ENCODE measurements at places on chromosomes 16 and 17.
A peak's percentile ranks its signal among the peaks of the same experiment; 100 is the strongest.

GRCh38 chr16:86016201-86016965, 117.4 kb downstream of the IRF8 start:
- DNase-seq, result peak; percentile 42

- DNase-seq, result no peak
Measured at GRCh38 chr17:65403626-65404025, 157.8 kb downstream of the AXIN2 start.

- DNase-seq, result no peak
Measured at GRCh38 chr17:54172985-54173316, 350.2 kb downstream of the KIF2B start.

GRCh38 chr17:9457005-9457404, 118.6 kb downstream of the STX8 start:
- no peak for DNase-seq

GRCh38 chr16:2278272-2278608, 10.3 kb upstream of the RNPS1 start:
- no peak for DNase-seq

DNA sequence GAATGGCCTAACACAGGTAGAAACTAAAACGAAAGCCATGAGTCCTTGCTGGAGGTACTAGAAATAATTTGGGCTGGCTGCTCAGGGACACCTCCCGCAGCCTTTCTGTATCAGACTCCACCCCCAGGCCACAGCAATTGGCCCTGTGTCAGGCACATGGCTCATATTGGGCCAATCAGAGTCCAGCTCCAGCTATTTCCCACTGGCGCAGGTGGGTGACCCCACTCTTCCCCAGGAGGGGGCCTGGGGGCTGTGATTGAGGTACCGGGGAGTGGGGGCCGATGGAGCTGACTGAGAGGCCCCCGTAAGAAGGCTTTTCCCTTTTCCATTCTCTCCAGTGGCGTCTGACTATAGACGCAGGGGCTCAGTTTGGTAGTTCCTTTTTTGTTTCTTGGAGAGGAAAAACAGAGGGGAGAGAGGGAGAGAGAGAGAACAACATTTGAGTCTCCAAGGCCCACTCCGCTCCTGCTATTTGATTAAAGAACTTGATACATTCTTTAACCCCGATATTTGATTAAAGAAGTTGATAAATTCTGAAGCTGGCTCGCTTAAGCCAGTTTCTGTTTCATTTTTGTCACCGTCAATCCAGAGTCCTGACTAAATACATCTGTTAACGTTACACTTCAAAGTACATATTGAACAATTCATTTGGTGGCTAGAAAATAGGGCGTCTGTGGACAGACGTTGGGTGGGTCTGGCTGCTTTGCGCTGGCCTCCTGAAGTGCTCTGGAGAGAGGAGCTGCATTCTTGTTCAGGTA, 26.3 kb downstream of the FOXL1 start:
- no peak for DNase-seq

- DNase-seq, result no peak
Measured at GRCh38 chr17:66379996-66380395, 77.6 kb downstream of the PRKCA start.

DNA sequence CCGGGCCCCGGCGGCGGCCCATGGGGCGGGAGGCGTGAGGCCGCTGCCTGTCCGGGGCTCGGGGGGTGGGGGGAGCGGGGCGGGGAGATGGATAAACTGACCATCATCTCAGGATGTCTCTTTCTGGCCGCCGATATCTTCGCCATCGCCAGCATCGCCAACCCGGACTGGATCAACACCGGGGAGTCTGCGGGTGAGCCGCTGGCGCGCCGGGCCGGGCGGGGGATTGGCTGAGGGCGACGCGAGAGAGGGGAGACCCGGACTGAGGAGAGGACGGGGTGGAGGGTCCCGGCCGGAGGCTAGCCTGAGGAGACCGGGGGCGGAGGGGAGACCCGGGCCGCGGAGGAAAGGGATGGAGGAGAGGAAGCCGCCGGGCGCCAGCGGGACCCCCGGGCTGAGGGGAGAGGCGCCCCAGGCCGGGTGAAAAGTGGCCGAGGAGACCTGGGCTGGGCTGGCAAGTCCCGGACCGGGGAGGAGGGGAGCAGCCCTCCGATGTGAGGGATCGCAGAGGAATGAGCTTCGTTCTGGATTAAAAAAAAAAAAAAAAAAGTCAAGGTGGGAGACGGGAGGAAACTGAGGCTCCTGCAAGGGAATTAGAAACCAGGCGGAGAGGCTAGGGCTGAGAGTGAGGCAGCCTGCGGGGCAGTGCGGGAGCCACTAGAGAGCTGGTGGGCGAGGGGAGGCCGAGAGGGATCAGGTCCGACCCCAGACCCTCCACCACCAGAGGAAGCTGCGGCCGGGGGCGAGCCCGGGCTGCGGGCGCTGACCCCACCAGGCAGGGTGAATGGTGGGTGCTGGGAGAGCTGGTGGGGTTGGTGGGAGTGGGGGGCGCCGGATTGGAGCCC, 526 bp downstream of the MOSMO start:
- DNase-seq, result peak; percentile 40

DNA sequence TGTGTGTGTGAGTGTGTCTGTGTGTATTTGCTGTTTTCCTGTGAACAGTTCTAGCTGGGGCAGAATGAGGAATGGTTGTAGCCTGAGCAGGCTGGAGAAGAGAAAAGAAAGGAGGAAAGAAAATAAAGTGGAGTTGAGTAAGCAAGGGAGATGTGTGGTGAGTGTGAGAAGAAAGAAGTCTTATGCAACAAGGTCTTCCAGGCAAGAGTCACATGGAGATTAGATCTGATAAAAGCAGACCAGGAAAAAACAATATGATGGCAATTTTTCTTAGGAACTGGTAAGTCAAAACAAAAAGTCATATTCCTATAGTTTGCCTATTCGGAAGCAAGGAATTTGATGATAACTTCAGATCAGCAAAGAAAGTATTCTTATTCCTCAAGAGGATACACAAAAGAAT, 125.0 kb downstream of the HS3ST3A1 start:
- DNase-seq, result no peak

GRCh38 chr17:36523113-36523512, 11.6 kb downstream of the MYO19 start:
- no peak for DNase-seq

DNA sequence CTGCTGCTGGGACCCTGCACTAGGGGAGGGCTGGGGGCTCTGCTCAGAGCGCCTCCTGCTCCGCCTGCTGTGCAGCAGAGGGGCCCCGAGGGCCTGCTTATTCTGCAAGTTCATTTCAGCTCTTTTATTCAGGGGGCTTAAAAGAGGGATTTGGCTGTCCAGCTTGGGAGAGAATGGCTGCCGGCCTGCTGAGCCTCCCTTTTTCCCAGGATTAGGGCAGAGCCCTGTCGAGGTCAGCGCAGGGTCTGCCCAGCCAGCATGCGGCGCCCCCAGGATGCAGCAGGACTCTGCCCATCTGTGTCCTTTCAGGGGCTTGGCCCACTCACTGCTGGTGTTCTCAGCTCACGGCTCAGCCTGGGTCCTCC, 1.1 kb downstream of the SMIM5 start:
- no peak for DNase-seq

GRCh38 chr17:5783269-5783668, 199.0 kb upstream of the NLRP1 start:
- no peak for DNase-seq

DNA sequence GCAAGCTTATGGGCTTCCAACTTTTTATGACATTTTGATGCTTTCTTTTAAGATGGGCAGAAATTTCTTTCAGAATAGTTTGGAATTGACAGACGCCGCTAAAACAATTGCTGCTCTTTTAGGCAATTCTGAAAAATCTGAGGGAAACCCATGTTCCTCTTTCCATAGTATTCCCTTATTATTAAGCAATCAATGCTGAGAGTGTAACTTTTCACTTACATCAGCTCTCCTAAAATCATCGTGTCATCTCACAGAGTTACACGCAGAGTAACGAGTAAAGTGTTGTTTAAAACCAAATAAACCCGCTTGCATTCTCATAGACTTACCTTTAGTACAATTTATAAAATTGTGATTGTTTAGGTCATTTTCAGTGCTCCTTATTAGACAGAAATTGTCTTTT, 150.6 kb downstream of the MAF start:
- no peak for DNase-seq

DNA sequence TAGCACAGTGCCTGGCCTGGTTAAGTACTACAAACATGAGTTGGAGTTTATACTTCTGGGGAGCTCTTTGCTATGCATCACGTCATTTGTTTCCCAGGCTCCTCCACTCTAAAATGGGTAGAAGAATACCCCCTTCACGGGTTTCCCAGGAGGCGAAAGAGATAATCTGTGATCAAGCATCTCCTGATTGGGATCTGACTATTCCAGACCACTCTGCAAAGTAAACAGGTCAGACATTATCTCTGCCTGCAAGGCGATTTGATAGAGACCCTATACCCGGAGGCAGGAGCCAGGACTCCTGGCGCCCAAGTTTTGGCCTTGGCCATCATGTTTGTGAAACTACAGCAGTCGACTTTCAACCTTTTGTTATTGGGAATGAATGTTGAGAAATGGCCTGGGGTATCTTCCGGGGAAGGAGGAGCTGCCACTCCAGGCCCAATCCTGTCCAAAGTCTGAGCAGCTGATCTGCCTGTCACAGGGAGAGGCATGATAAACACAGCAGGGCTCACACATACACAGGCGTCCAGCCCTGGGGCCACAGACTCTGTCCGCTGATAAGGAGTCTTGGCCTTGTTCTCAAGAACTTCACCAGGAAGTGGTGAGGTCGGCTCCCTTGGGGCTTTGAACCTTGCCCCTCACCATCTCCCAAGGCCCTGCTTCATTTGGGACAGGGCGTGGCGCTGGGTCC, 199.9 kb downstream of the MAF start:
- DNase-seq, result peak; percentile 44

DNA sequence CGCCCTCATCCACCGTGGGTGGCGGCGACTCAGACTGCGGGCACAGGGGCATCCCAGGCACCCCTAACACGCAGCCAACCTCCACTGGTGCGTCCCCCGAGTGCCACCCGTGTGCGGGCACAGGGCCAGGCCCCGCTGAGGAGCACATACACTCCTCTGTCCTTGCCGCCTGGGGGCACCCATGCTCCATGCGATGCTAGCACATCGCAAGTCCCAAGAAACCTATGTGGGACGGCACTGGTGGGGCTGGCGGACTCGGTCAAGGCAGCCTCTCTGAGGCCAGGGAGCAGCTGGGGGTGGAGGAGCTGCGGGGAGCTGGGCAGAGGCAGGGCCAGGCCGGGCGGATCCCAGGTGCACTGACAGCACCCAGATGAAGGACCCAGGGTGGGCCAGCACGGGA, 4.0 kb downstream of the ZNF598 start:
- no peak for DNase-seq

DNA sequence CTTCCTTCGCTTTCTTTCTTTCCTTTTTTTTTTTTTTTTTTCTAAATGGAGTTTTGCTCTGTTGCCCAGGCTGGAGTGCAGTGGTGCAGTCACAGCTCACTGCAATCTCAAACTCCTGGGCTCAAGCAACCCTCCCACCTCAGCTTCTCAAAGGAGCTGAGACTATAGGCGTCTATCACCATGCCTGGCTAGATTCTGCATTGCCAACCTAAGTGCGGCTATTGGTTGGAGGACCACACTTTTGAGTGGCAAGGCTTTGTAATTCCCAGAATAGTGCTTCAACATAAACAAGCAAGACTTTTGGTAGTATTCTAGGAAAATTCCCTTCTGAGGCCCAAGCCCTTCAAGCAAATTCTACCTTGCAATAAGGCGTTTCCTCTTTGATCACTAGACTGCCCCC, 107.8 kb downstream of the YPEL2 start:
- DNase-seq, result no peak

DNA sequence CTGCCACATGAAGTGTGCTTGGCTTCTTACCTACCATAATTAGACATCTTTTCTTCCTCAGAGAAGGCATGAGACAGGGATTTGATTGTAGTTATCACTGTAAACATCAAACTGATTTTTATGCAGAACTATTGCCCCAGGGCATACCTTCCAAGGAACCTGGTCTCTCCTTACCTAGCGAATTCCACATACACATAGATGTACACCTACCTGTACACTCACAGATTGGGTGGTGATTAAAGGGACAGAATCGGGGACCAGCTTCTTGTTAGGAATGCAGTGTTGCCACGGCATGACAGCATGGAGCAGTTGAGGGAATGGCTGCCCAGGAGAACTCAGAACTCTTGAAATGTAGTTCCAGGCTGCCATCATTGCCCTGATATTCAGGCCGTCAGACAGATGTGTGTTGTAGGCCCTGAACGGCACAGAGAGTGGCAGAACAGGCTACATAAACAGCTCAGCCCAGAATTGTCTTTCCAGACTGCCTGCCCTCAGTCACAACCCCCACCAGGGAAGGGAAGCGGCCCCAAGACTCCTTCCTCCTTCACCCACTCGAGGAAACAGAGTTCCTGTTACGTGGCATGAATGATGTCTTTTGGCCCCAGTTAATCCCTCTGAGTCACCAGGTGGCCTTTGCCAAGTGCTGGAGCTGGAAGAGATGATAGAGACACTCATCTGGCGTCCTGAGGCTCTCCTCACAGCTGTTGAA, 17.8 kb upstream of the NAGLU start:
- DNase-seq, result no peak

GRCh38 chr17:39213852-39214251, 11.9 kb downstream of the STAC2 start:
- no peak for DNase-seq

DNA sequence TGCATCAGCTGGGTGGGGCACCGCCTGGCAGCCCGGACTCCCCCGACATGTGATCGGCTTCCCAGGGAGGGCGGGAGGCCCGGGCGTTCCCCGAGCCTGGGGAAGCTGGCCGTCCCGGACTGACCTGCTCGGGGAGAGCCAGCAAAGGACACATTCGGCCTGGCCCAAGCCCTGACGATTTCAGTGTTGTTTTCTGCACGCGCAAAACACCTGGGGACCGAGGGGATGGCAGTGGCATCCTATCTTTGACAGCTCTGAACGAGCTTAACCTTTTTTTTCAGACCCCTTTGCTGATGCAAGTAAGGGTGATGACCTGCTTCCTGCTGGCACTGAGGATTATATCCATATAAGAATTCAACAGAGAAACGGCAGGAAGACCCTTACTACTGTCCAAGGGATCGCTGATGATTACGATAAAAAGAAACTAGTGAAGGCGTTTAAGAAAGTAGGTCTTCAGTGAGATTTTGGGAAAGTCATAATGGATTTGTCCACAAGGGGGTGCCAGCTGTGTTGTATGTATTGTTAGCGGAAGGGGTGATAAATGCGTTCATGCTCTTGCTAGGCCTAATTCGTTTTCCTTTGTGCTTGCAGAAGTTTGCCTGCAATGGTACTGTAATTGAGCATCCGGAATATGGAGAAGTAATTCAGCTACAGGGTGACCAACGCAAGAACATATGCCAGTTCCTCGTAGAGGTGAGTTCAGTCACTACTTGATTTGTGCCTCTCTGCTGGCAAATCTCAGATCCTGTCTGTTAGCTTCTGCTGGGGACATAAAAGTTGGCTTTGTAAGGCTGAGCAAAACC, 1.0 kb downstream of the EIF1 start:
- peak; percentile 51 for DNase-seq
